ENCODE measurements at places on chromosomes 7 and 10.

- no peak for DNase-seq
Measured at GRCh38 chr7:96679886-96680285, 29.8 kb downstream of the SEM1 start.

- DNase-seq: peak; percentile 81
Measured at GRCh38 chr10:44932517-44933450, 21.6 kb downstream of the TMEM72 start.

- no peak for DNase-seq
Measured at GRCh38 chr7:117347962-117348672, 25.3 kb upstream of the WNT2 start.

- no peak for DNase-seq
Measured at GRCh38 chr7:111642373-111642772, 80.1 kb upstream of the IMMP2L start.

- no peak for DNase-seq
Measured at GRCh38 chr7:69836702-69837101, 238.4 kb downstream of the AUTS2 start.

DNA sequence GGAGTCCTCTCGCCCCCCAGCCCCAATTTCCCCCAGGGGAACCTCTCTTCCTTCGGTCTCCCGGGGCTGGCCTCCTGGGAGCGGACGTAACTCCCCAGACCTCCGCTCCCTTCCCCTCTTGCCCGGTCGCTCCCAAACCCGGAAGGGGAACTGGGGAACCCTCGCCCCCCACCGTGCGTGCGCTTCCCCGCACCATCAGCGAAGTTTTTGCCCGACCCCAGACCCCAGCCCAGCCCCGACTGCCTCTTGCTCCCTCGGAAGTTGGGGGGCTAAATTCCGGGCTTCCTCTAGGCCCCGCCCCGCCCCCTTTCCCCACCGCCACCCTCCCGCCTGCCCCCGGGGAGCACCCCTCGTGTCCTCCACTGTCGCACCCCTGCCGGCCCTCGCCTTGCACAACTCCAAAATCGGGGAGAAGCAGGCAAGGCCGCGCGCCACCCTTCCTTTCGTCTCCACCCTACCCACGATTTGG is 436 bp downstream of the GNB2 start:
- DNase-seq: no peak

GRCh38 chr10:8159341-8160165 is 105.1 kb downstream of the GATA3 start:
- no peak for DNase-seq

GRCh38 chr7:17370901-17371585 is 72.6 kb downstream of the AHR start:
- DNase-seq: peak; percentile 18

- DNase-seq: no peak
Measured at GRCh38 chr7:2180081-2180480, 52.7 kb downstream of the MAD1L1 start.

DNA sequence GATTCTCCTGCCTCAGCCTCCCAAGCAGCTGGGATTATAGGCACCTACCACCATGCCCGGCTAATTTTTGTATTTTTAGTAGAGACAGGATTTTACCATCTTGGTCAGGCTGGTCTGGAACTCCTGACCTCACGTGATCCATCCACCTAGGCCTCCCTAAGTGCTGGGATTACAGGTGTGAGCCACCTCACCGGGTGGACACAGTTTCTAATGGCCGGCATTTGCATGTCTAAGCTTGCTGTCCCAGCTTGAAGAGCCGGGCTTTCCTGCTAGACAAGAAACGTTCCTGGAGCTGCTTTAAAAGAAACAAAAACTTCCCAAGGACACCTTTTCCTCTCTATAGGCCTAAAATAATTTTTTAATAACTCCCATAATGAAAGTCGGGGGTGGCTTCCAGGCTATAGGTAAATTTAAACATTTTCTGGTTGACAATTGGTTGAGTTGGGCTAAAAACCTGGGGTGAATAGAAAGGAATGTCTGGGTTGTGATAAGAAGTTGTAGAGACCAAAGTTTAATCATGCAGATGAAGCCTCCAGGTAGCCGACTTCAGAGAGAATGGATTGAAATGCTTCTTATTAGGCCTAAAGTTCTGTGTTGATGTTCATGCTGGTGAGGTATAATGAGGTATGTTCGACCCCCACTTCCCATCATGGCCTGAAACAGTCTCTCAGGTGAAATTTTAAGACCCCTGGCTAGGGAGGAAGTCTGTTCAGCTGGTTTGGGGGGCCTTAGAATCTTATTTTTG is 8.8 kb downstream of the ACADSB start:
- DNase-seq: no peak

DNA sequence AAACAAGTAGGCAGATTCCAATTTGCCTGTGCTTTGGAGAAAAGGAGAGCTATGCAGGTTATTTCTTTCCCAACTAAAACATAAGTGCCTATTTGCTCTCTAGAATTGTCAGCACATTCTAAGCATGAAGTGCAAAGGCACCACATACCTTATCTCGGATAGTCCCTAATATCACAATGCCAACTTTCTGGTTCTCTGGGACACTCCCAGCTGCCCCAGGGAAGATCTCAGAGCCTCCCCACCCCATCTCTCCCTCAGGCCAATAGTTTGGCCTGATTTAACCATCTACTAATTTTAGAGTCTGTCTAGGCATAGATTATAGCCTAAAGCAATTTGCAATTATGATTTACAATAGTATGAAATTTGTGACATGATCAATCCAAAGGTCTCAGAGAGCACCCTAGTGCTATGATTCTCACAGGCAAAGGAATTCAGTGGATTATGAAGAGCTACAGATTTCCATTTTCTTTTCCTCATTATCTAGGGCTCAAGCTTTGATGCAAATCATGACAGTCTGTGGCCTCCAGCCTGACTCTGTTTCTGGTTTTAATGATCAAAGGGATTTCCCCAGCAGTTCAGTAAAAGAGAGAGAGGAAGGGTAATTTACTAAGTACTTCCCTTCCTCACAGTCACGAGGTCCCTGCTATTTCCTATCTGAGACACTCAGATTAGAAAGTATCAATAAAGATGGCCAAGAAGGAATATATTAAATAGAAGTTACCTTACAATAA is 29.0 kb upstream of the IL6 start:
- DNase-seq: no peak

DNA sequence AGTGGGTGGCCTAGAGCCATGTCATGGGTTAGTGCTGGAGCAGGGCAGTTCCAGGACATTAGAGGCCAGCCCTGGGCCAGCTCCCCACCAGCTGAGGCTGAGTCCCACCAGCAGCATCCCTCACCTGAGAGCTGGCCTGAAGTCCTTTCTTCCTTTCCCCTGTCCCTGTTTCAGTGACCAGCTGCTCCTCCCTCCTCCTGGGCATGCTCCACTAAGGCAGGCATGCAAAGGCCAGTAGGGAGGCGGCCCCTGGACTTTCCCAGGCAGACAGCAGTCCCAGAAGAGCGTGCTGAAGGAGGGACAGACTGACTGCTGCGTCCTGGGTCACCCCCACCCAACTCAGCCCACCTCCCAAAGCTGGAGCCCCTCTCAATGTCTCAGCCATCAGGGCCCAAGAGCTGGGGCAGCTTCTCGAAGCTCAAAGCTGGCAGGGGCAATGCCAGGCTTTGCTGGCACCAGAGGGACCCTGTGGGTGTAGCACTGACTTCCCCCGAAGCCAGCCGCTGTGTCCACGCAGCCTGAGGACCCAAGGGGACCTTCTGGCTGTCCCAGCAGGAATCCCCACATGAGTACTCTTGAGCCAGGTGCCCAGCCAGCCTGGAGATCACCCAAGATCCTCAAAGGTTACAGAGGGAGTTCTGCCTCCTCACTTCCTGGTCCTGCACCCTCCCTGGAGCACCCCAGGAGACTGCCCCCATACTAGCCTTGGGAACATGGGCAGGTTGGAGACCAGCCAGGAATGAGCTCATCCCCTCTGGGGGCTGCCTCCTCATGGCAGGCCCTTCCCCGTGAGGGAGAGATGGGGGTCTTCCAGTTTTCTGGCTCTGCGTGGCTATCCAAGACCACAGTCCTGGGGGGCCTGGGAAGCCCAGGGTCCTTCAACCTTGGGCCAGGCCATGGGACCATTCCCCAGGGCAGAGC is 35.2 kb upstream of the RET start:
- no peak for DNase-seq

DNA sequence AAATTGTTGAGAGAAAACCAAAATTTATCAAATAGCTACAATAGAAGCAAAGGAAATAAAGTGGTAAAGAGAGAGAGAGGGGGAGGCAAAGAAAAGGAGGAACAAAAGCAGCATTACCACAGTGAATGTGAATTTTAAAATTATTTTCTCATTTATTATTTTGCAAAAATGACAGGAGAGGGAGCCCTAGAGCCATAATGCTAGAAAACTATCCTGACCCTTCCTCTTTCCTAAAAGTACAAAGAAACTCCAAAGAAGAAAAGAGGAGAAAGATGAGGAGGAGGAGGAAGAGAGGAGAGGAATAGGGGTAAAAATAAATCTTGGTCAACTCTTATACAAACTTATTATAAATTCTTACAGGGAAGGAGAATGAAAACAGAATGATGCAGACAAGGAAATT is 921.5 kb downstream of the NRG3 start:
- DNase-seq: no peak

GRCh38 chr10:28981007-28981406 is 303.7 kb downstream of the BAMBI start:
- no peak for DNase-seq

DNA sequence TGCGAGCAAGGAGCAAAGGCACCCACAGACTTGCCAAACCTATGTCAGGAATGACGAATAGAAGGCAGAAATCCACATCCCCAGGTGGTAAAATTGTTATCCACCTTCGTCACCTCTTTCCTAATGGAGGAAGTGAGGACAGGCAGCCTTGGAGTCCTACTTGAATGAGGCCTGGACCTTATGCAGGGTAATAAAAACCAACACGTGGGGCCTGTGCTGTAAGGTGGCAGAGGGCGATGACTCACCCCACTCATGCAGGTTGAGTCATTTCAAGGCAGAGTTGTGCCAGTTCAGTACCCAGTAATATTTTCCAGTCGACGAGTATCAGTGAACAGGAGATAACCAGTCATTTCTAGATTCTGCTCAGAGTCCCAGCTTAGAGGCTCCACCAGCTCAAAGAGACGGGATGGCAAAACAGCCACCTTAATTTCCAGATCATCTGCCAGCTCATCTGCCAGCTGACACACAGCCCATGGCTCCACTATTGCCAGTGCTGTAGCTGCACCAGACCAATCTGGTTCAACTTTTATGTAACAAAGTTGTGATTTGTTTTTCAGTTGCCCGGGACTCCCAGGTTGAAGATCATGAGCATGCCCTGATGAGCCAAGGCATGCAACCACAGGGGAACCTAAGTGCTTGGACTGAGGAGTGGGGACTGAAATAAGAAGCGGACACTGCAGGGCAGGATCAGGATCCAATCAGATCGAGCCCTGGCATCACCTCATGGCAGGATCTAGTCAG is 176.2 kb upstream of the ITGB1 start:
- DNase-seq: peak; percentile 88

DNA sequence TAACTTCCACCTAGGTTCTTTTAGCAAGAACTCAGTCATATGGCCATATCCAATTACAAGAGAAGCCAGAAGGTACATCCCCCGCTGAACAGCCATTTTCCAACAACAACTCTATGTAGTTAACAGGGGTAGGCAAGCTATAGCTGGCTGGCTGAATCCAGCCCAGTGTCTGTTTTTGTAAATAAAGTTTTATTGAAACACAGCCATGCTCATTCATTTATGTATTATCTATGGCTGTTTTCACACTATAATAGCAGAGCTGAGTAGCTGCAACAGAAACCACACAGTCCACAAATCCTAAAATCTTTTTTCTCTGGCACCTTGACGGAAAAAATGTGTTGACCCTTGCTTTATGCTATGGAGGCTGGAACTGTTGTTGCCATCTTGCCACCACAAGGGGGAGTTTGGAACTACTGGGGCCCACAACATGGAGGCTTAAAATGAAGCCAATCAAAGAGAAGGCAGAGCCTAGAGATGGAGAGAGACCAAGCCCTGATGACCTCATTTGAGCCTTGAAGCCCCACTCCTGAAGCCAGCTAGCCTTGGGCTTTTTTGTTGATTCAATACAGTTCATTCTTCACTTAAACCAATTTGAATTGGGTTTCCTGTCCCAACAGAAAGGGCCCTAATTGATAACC is 33.3 kb upstream of the XPNPEP1 start:
- peak; percentile 52 for DNase-seq

- DNase-seq: peak; percentile 16
Measured at GRCh38 chr7:133887459-133887858, 239.7 kb upstream of the LRGUK start.

DNA sequence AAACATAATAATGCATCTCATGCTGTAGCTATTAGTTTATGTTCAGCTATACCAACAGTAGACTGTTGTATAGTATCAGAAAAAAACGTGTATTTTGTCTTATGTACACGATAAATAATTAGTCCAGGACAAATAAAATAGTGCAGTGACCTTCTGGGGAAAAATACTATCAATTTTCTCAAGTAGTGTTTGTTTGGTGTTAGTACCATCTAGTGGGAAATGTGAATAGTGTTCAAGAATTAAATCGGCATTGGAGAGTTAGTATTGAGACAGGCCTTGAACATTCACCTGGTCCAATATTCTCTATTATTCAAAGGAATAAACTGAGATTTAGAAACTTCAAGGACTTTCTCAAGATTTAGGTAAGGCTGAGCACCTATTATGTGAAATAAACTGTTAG is 21.7 kb upstream of the OR2A5 start:
- DNase-seq: peak; percentile 50

GRCh38 chr7:4769761-4770160 is 5.7 kb upstream of the AP5Z1 start:
- DNase-seq: peak; percentile 11

DNA sequence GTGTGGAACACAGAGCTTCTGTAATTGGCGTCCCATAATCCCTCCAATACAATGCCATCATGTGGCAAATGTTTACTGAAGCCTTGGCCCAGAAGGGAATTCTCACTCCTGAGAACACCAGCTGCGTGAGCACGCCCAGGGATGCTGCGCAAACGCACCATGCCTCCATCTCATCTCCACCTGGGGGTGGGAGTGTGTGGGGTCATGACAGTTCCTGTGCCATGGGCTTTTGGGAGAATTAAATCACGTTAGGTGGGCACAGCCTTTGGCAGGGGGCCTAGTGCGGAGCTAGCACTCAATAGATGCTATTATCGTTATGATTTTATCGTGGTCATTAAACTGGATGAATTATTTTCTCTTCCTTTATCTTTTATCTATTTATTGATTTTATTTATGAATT is 15.8 kb downstream of the WDFY4 start:
- no peak for DNase-seq

DNA sequence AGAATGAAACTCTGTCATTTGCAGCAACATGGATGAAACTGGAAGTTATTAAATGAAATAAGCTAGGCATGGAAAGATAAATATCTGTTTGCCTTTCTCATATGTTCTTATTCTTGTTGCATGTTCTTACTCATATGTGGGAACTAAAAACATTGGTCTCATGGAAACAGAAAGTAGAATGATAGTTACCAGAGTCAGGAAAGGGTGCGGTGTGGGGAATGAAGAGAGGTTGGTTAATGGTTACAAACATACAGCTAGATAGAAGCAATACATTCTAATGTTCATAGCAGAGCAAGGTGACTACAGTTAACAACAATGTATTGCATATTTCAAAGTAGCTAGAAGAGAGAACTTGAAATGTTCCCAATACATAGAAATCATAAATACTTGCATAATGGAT is 105.1 kb downstream of the FAM107B start:
- DNase-seq: no peak

- no peak for DNase-seq
Measured at GRCh38 chr10:122875843-122876466, 3.4 kb downstream of the FAM24B start.

Data from IMR-90 (cell line).